ENCODE measurements at places on chromosomes 4 and X.

DNA sequence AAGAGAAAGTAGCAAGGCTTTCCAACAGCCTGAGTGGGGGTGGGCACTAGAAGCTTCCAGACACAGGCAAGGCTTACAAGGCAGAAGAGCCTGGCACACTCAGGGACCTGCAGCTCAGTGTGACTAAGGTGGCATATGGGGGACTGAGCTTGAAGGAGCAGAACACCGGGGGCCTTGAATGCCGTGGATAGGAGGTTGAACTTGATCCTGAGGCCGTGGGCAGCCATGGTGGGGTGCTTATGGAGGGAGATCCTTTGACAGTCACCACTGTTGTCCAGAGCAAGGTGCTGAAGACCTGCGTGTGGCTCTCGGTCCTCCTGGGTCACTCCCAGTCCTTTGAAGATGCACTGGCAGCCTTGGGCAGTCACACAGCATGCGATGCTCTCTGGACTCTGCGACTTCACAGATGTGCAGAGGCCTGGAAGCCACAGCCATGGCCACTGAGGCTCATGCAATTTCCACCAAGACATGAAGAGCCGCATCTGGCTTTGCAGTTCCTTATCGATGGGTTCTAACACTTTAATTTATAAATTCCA is 18.3 kb downstream of the C4orf50 start:
- no peak for DNase-seq

- no peak for DNase-seq
These were observed 147.4 kb downstream of the CDS1 start for GRCh38 chr4:84730375-84730774.

DNA sequence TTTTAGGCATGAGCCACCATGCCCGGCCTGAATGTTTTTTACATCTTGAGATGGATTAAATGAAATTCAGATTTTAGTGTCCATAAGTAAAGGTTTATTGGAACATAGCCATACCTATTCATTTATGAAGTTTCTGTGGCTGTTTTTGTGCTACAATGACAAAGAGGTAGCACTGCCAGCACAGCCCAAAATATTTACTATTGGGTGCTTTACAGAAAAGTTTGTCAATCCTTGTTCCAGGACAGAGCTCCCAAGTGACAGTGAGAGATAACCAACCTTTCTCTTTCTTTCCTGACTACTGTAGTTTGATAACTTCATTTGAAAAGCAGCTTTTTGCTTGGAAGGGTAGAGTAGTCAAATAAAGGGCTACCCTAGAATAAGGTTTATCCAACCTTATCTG is 116.2 kb downstream of the CAMK2D start:
- no peak for DNase-seq

- DNase-seq, result no peak
These were observed 19.7 kb upstream of the FHIP1A start for GRCh38 chr4:151389311-151389710.

GRCh38 chrX:139692506-139692849 is 15.5 kb downstream of the MCF2 start:
- DNase-seq, result no peak

DNA sequence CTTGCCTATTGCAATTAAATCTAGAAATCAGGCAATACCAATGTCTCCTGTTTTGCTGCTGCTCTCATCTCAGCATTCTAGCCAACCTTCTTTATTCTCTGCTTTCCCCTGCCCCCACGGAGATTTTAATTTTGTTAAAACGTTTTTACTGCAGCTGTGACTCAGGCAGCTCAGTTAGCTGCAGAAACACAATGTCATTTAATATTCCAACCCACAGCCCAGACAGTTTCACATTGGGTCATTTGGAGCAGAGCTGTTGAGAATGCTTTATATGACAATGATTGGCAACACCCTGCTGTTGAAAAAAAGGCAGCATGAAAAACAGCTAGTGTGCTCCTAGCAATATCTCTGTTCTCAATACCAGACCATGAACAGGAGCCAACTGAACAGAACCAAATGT is 12.6 kb upstream of the SLC10A4 start:
- DNase-seq, result no peak

GRCh38 chrX:1485033-1485432 is 32.3 kb upstream of the ASMTL start:
- no peak for DNase-seq

- DNase-seq, result no peak
These were observed 2.2 kb upstream of the PCDH18 start for GRCh38 chr4:137534516-137534915.

GRCh38 chrX:110051559-110051958 is 48.6 kb downstream of the TMEM164 start:
- no peak for DNase-seq

DNA sequence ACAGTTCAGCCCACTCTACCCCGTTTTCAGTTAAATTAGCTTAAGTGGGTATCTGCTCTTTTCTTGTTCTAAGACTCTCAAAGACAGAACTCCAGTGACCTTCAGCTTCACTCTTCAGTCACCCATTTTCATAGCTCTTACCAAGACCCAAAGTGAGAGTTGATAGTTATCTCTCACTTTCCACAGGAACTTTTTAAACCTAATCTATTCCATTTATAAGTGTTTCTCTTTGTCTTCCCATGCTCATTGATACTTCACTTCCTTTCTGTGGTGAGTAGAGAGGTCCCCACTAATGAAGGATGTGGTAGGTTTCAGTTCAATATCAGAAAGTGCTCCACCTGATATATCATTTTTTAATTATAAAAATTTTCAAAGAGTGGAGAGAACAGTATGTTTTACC is 33.4 kb downstream of the COX18 start:
- no peak for DNase-seq

- no peak for DNase-seq
These were observed 9.6 kb downstream of the AMER1 start for GRCh38 chrX:64195862-64196261.

GRCh38 chr4:11441194-11441556 is 12.5 kb upstream of the HS3ST1 start:
- DNase-seq, result no peak

- peak; percentile 84 for DNase-seq
These were observed 20.4 kb upstream of the MAPK10 start for GRCh38 chr4:86380181-86380724.

- DNase-seq, result no peak
These were observed 65.8 kb upstream of the ETNPPL start for GRCh38 chr4:108828620-108829019.

- DNase-seq, result peak; percentile 11
These were observed at the start of gene BMP3 for GRCh38 chr4:81030061-81030980. Gene BMP3, plus strand, starts transcription at chr4:81030708. Its CDS starts 577 bp downstream, at chr4:81031285.

GRCh38 chr4:53183754-53184153 is 182.1 kb downstream of the SCFD2 start:
- no peak for DNase-seq

- DNase-seq, result no peak
These were observed 677.7 kb upstream of the HTR2C start for GRCh38 chrX:113906168-113906567.

GRCh38 chr4:171629182-171629581 is 184.0 kb upstream of the GALNTL6 start:
- no peak for DNase-seq

GRCh38 chr4:159855731-159856130 is 752.9 kb downstream of the RAPGEF2 start:
- DNase-seq, result no peak

- DNase-seq, result no peak
These were observed 32.0 kb upstream of the MTMR8 start for GRCh38 chrX:64427281-64427680.

- DNase-seq, result no peak
These were observed 101.8 kb downstream of the PDGFRA start for GRCh38 chr4:54330896-54331295.

GRCh38 chrX:87846956-87847355 is 329.4 kb downstream of the KLHL4 start:
- DNase-seq, result no peak

GRCh38 chr4:185204238-185204910 is 574 bp upstream of the CFAP97 start:
- DNase-seq, result no peak

- no peak for DNase-seq
These were observed 29.4 kb downstream of the WDR13 start for GRCh38 chrX:48626401-48627298.

GRCh38 chr4:48112017-48112667 is 21.9 kb downstream of the TXK start:
- no peak for DNase-seq

GRCh38 chr4:3047464-3048286 is 26.7 kb downstream of the HTT-AS start:
- no peak for DNase-seq

- DNase-seq, result no peak
These were observed 118.3 kb downstream of the ADGRL3 start for GRCh38 chr4:61318431-61318830.

- no peak for DNase-seq
These were observed 60.9 kb downstream of the SLC7A11 start for GRCh38 chr4:138181287-138181686.

DNA sequence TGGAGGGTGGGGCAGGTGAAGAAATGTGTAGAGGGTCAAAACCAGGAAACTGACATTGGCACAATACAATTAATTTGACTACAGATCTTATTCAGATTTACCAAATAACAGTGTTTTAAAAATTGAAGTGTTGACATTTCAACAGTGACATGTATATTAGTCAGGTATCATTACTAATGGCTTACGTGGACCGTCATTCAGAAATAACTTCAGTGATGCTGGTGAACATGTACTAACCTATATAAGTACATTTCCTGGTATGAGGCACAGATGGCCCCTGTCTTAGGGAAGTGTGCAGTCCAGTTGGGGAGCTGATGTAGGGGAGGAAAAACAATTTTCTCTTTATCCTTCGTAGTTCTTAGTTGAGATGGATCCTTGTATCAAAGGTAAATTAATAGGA is 22.3 kb upstream of the MAOA start:
- DNase-seq, result no peak

DNA sequence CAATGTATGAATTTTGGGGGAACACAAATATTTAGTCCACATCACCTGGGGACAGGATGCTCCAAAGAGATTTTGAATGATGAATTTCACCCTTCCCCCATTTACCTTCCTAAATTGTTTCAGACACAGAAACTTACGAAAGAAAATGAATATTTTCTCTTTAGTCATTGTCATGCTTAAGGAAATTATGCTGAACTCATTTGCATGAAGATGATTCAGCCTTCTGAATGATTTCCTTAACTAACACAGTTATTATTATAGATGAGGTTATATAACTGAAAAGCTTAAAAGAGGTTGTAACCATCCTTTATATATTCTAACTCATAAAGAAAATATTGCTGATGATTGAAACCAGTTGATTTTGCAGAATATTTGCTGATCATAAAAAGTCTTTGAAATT is 61.1 kb downstream of the KCNIP4 start:
- no peak for DNase-seq

DNA sequence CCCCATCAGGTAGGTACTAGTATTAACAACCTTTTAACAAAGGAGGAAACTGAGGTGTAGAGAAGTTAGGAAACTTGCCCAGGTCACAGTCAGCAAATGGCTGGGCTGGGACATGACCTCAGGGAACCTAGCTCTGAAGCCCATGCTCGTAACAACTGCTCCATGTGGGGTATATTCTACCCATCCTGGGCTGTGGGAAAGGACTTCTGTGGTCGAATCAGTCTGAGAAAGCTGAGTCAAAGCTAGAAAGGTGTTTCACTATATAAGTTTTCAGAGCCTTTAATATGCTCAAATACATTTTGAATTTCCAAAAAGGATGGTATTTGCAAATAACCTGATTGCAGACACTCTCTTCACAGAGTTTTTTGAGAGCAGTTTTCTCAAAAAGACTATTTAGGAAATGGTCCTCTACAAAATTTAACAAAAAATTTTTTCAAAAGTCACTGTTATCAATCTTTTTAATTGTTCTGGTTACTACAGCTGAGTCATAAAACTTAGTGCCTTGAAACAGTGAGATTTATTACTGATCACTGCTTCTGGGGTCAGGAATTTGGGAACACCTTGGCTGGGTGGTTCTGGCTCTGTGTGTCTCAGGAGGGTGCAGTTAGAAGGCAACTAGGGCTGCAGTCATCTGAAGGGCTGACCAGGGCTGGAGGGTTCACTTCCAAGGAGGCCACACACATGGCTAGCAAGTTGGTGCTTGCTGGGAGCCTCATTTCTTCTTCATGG is 53.6 kb downstream of the NSG1 start:
- DNase-seq, result no peak

DNA sequence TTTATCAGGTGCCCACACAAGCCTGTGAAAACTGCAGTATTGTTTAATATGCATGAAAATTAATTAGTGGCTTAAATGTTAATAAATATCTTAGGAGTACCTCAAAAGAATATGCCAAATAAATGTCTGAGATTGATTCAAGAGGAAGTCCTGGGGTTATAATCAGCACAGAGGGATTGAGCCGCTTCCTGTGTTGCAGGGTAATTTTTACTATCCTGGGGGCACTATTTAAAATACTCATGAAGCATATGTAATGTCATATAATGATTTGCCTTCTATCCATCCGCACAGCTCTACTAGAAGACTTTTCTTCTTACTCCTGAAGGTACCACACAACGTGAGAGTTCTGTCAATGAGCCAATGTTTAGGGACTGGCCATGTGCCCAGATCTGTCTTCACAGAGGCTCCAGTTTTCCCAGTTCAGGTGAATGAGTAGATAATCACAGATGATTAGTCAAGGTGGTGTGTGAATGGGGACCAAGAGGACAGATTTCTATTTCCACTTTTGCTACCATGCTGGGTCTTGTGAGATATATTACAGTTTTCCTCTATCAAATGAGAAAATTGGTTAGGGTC is 233.3 kb downstream of the USP46 start:
- DNase-seq, result peak; percentile 44

DNA sequence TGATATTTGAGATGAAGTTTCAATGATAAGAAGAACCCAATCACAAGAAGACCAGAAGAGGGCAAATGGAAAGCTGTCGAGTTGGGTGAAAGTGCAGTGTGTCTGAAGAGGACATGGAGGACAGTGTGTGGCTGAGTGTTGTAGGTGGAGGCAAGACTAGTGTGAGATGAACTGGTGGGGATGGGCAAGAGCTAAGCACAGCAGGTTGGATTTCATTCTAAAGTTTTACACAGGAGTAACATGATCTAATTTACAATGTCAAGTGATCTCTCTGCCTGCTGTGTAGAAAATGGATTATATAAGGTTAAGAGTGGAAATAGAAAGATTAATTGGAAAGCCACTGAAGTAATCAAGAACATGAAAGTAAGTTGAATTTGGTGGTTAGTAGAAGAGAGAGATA is 208.6 kb upstream of the ETNPPL start:
- DNase-seq, result no peak

- no peak for DNase-seq
These were observed 8.8 kb downstream of the RGS12 start for GRCh38 chr4:3301450-3302172.

- no peak for DNase-seq
These were observed 105.4 kb downstream of the MSN start for GRCh38 chrX:65772842-65773241.

GRCh38 chr4:2961421-2961810 is 1.8 kb downstream of the NOP14 start:
- DNase-seq, result no peak

Data from DMS153 (cell line).